ENCODE measurements at places on chromosomes 1 and 21.

GRCh38 chr21:34630536-34631143, 15.7 kb upstream of the RCAN1 start:
- peak; percentile 39 for DNase-seq

GRCh38 chr1:221072214-221072613, 193.0 kb downstream of the HLX start:
- peak; percentile 7 for DNase-seq

DNA sequence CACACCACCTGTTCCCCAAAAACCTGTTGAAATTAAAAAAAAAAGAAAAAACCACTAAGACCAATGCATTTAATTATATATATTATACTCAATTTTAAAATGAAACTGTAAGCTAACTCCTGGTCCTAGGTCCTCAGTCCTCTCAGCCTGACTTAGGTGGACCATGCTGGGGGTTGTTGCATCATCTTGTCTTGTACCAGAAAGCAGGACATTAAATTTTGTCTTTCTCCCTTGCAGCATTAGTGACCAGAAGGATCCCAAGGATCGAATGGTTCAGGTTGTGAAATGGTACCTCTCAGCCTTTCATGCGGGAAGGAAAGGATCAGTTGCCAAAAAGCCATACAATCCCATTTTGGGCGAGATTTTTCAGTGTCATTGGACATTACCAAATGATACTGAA, 97.6 kb downstream of the NRDC start:
- DNase-seq: no peak

DNA sequence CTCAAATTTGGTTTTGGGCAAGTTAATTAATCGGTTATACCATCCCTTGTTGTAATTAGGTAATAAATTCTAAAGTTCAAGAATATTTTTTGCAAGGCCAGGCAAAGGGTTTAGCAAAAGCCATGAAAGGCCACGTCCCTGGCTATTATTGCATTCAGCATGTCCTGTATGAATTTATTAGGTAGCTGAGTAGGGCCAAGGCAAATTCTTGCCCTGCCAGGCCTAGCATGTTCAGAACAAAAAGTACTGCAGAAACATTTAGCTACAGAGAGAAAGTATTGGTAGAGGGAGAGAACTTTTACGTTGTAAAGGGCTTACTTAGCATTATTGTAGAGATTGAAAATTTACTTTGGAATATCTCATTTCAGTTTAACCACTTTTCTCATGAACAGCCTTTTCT, 94.4 kb downstream of the PATJ start:
- DNase-seq: no peak

- peak; percentile 70 for DNase-seq
Measured at GRCh38 chr1:204431310-204432184, 19.9 kb upstream of the PPP1R15B start.

- DNase-seq: no peak
Measured at GRCh38 chr21:46055863-46056281, 42.0 kb upstream of the COL6A2 start.

DNA sequence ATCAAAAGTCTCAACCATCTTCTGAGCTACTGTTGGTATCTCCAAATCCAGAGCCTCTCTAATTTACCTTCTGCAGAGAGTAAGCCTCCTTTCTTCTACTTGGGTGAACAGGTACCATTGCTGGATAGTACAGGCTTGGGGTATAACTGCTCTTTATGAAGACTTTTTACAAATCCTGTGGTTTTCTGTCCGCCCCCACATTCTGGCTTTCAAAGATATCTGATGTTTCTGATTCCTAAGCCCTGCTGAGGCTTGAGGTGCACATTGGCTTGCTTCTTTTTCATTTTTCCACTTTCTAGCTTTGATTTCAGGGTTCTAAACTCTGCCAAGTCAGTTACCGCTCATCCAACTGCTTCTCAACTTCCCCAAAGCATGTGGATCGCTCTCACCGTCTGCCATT, 37.1 kb downstream of the TENT5C start:
- DNase-seq: no peak

- DNase-seq: no peak
Measured at GRCh38 chr1:1876335-1876930, 14.5 kb downstream of the GNB1 start.

- no peak for DNase-seq
Measured at GRCh38 chr1:182304218-182304617, 87.4 kb downstream of the GLUL start.

DNA sequence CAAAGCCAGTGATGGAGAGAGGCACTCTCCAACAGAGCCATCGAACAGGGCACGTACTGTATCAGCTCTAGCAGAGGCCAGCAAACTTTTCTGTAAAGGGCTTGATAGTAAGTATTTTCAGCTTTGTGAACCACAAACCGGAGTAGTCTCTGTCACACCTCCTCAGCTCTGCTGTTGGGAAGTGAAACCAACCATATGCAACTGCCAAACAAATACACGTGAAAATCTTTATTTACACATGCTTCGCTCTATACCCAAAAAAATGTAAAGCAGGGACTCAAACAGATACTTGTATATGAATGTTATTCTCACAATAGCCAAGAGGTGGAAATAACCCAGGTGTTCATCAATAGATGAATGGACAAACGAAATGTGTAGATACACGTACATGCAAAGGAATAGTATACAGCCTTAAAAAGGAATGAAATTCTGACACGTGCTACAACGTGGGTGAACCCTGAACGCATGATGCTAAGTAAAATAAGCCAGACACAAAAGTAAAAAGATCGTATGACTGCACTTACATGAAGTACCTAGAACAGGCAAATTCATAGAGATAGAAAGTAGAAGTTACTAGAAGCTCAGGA, 39.0 kb downstream of the SETD4 start:
- DNase-seq: no peak

- DNase-seq: no peak
Measured at GRCh38 chr1:102241431-102242338, 245.0 kb upstream of the OLFM3 start.

- DNase-seq: no peak
Measured at GRCh38 chr1:209219791-209220524, 363.6 kb upstream of the CAMK1G start.

- no peak for DNase-seq
Measured at GRCh38 chr1:63802109-63802508, 28.3 kb downstream of the ROR1 start.

GRCh38 chr1:17409391-17409811, 30.1 kb downstream of the RCC2 start:
- DNase-seq: no peak

DNA sequence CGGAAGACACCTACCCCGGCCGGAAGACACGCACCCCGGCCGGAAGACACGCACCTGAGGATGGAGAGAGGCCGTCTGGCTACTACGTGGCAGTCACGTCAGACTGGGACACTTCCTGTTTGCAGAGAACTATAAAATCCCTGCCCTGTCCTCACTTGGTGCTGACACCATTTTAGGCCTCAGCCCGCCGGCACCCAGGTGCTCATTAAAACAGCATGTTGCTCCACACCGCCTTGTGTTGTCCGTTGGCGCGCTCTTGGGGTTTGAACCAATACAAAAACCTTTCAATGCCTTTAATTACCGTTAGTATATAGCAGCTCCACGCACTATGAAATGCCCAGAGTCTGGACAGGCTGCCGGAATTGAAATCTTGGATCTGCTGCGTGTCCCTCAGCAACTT, 34.7 kb downstream of the VN1R5 start:
- DNase-seq: no peak

GRCh38 chr1:158952416-158952815, 21.1 kb downstream of the PYHIN1 start:
- DNase-seq: peak; percentile 51

DNA sequence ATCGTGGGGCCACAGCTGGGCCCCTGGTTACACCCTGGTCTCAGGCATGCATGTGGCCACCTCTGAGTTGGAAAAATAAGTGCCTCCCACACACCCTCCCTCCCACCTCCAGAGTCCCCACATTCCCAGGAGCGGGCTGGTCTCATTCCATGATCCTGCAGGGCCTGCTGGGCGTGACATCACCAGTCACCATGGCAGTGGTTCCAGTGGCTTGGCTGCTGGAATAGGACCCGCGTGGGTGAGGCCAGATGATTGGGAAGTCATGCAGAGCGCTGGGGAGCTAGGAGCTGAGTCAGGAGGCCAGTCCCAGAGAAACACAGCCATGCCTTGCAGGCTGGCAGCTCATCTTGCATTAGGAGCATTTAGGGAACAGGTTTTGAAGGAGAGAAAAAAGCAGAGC, 125.4 kb upstream of the TMEM51 start:
- DNase-seq: no peak

- no peak for DNase-seq
Measured at GRCh38 chr1:64469116-64469976, 583 bp upstream of the CACHD1 start.

GRCh38 chr1:171245458-171246064, 2.7 kb upstream of the FMO1 start:
- peak; percentile 7 for DNase-seq

- DNase-seq: no peak
Measured at GRCh38 chr1:67741736-67742135, 56.7 kb downstream of the GADD45A start.

DNA sequence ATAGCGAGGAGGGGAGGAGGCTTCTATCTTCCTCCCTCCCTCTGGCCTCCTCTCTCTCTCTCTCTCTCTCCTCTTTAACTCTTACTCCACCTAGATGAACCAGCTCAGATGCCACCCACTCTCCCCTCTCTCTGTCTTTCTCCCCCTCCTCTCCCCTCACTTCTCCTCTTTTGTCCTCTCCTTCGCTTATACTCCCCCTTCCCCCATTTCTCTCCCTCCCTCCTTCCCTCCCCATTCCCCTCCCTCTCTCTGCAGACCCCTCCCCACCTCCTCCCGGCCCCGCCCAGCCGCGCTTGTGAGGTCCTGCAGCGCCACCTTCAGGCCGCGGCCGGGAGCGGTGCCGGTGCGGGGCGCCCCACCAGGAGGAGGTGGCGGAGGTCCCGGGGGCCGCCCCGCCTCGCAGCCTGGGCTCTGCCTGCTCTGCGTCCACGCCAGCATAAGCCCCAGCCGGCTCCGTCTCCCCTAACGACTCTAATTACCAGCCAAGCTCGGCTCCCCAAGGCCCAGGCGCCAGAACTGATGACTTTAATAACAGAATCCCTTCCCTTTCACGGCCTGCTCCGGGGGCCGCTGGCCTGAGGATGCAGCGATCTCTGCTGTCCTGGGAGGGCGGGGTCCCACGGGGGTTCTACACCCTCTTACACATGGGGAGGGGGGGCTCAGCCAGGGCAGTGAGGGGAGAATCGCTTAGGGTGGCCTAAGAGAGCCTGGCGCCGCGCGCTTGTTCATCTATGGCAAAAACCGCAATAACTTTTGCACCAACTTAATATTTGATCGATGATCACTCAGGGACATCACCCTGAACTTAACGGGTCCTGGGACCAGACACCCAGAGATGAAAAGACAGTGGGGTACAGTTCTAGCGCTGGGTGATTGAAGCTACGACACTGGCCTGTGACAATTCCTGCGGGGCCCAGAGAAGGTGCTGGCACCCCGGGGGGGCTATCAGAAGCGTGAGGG, 637.3 kb downstream of the MATN1 start:
- no peak for DNase-seq

DNA sequence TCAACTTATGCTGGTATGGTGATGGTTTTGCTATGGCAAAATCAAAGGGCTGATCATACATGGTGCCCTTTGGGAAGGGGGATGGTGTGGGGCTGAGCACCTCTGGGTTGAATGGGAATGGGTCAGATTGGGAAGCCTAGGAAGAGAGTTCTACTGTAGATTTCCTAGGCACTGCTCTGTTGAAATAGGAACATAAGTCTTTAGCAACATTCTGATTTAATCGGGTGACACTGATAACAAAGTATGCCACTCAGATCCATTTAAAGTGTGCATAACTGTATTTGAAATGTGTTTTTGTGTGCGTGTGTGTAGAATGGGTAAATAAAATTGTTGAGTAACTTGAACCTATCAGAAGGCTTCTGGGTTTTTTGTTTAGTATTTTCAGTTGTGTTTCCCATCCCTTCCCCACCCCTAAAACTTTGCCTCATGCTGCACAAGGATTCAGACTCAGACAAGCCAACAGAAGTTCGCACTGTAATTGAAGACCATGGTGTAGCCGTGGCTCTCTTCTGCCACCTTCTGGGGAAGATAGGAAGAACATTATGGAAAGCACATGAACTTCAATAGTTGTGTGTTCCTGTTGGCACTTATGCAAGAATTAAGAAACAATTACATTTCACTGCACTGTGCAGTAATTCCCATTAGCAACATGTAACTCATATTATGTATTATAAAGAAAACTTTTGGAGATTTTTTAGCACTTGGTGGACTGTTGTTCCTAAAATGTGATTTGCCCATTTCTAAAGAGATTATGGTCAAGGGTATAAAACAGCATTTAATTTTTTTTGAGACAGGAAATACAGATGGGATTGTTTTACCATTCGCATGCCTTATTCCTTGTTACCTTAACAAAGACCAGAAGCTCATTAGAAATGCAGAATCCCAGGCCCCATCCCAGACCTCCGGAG, 10.9 kb upstream of the C4BPB start:
- DNase-seq: peak; percentile 66

- DNase-seq: no peak
Measured at GRCh38 chr1:156973417-156973816, 53.0 kb downstream of the LRRC71 start.

DNA sequence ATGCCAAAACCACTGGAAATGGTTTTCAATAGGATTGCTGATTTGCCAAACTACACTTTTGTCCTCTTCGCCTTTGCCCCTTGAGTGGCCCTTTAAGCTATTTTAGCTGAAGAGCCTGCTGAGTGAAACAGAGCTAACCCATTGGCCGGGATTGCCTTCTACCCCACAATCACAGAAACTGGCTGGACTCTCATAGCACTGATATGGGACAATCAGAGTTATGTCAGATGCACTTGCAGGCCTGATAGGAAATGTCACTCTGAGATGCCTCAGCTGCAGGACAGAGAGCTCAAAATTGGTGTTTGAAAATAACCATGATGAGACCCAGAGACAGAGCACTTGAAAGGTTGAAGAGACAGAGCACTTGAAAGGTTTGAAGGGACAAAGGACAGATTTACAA, 354.4 kb downstream of the BRINP2 start:
- no peak for DNase-seq

DNA sequence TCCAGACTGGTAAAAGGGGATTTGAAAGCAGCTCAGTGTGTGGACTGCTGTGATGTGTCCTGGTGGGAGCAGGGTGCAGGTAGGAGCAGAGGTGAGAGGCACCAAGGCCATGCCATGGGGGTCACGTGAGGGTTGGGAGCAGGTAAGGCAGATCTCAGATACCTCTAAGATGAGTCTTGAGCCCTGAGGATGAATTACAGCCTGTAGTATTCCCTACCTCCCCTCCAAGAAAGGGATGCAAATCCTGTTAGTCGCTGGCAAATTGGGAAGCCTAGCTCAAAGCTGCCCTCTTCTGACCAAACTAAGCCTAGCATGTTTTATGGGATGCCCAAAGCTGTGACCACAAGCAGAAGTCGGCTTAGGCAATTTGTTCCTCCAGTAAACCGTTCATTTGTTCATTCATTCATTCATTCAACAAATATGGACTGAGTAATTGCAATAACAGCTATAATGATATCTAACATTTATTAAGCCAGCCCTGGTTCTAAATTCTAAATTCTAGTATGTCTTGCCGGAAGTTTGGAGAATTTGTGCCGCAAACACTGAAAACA, 3.9 kb upstream of the NUAK2 start:
- DNase-seq: peak; percentile 57

GRCh38 chr1:91809317-91809716, 76.6 kb downstream of the TGFBR3 start:
- DNase-seq: no peak

GRCh38 chr1:151444783-151445177, 14.5 kb downstream of the POGZ start:
- no peak for DNase-seq

Data from naive B cell (primary cell).